ENCODE measurements at places on chromosomes 13 and 19. TPM values are rescaled to one million over a fixed set of nuclear protein-coding genes. Genes with fewer than 3 reads are reported as not detected.
A peak's percentile ranks its signal among the peaks of the same experiment; 100 is the strongest.

The GJB6 gene
- not detected for total RNA-seq

The MEX3D gene
- total RNA-seq, result 21.5 TPM

The ZNF564 gene
- 21.2 TPM for total RNA-seq

The ZNF229 gene
- 1.4 TPM for total RNA-seq

- DNase-seq, result no peak
Observed at GRCh38 chr13:105827111-105827809, 708.2 kb downstream of the EFNB2 start.

GRCh38 chr13:38693641-38694040 lies 6.8 kb downstream of the FREM2 start:
- DNase-seq, result no peak

DNA sequence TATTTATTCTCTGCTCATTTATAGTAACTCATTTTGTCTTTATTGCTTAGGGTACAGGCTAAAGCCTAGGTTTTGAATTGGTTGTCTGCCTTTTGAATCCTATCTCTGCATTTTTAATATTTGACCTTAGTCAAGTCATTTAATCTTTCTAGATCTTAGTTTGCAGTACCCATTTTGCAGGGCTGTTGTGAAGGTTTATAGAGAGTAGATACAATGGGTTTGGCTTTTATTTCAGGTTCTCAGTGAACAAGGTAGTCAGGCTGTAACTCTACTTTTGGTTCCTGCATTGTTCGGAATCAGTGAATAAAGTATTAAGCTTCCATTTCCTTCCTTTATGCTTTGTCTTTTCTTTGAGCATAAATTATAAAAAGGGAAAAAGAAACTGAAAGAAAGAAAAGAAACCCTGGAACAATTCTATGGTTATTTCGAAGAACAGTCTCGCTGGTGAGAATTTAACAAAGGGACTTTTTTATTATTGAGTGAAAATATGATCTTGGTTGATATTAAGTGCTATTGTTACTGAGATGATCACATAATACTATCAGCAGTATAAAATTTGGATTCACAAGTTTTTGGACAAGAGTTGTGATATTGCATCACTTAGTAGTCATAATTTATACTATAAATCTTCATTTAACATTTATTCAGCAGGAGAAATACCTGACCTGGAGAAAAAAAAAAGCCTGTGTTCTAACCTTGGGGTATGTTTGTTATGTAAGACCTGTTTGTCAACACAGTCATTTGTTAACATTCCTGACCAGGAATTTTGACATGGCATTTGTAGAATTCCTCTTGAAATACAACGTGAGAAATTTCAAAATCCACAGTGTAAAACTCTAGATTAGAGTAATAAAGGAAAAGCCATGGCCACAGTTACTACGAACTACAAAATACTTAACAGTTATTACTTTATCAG lies 91.3 kb downstream of the ZMYM2 start:
- DNase-seq, result no peak

GRCh38 chr13:29294821-29295220 lies 300.7 kb downstream of the SLC7A1 start:
- DNase-seq, result no peak

GRCh38 chr13:71255633-71256032 lies 611.4 kb downstream of the DACH1 start:
- no peak for DNase-seq

DNA sequence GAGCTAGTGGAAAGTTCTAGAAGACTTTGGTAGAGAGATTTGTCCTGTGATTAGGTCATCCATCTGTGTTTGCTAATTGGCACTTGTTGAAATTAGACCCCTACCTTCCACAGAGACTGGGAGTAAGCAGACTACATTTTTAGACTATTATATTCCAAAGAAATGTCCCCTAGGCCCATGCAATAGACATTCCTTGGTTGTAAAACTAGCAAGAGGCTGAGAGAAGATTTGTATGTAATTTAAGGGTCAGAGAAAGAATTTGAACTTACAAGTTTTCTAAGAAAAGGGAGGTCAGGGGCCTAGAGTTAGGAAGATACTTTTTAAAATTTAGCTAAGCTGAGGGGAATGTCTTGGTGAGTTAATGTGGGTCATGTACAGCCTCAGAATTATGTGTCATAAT lies 470.7 kb upstream of the SLITRK1 start:
- DNase-seq, result no peak

GRCh38 chr13:98803111-98803561 lies 50.7 kb upstream of the SLC15A1 start:
- DNase-seq, result no peak

GRCh38 chr19:34173193-34173956 lies 1.1 kb downstream of the LSM14A start:
- DNase-seq, result peak; percentile 64

GRCh38 chr19:30064771-30065494 lies 122.9 kb downstream of the URI1 start:
- no peak for DNase-seq

DNA sequence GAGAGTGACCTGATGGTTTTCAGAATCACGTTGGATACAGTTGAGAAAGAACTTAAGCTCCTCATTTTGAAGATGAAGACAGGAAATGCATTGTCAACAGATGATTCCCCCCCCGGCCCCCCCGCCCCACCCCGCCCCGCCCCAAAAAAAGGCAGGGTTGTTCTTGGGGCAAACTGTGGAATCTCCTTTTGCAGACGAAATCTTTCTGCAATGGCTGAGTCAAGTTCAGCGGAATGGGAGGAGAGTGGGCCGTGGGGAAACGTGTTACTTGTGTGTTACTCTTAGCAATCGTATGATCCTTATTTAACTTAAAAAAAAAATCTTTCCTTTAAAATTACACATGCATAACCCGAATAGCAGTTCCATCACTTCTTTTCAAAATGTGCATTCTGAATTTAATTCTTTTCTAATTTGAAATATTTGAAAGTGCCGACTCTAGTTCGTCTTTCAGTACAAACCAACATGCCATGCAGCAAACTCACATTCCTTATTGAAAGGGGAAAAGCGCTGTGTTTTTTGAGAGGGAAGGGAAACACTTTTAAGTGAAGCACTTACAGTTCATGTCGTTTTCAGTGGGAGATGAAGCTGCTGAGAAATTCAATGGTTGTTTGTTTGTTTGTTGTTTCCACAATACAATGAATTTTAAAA lies 348.5 kb upstream of the ARGLU1 start:
- no peak for DNase-seq

GRCh38 chr19:35184267-35184666 lies 29.7 kb downstream of the FXYD5 start:
- no peak for DNase-seq

GRCh38 chr13:44726214-44726613 lies 150.1 kb upstream of the TSC22D1 start:
- DNase-seq, result no peak

Measured in mucosa of descending colon (tissue), 3 donors.